HEK293T (cell line): ENCODE measurements at places on chromosomes 16 and 17.

DNA sequence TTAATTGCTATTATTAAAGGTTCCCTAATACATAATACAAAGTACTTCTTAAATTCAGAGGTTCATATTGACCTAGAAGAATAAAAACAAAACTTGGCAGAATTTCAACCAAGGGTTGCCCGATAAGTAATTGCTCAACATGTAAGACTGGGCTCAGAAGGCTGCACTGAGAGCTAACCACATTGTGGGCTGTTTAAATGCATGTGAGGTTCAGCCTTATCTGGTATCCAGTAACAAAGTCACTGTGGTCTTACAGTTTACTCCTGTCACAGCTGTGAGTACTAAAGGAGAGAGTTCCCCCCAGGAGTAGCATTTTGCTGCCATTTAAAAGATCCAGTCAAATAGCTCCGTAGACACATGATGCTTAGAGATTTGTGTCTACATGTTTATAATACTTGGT is 1.6 kb upstream of the DHRS11 start:
- DNase-seq: no peak

DNA sequence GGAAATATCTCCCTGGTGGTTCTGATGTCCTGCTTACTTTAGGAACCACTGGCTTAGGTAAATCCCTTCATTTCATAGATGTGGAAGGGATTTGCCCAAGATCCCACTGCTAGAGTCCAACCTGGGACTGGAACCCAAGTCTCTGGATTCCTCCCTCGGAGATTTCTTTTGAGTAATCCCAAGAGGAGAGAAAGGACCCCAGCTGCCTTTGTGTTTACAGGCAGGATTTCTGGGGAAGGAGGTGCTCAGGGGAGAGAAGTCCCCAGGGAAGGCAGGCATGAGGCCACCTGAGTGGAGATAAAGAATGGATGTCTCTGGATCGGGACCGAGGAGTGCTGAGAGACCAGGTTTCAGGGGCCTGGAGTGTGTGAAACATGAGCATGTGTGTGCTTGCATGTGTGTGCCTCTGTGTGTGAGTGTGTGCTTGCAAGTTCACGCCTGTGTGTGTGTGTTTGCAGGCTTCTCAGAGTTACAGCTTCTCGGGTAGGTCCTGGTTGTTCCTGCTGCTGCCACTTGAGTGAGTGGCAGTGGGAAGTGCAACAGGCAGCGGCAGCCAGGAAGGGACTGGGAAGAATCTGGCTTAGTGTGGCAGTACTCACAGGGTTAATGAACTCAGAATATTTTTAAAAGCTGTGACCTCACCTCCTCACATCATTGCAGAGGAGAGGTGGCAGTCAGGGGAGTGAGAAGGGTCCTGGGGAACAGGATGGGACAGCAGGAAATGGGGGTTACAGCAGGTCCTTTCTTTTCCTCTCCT is 2.2 kb downstream of the KCNH6 start:
- DNase-seq: no peak

- DNase-seq: no peak
Observed at GRCh38 chr16:84839054-84839453, 19.3 kb downstream of the CRISPLD2 start.

- DNase-seq: no peak
Observed at GRCh38 chr17:30375661-30376060, 3.1 kb upstream of the CPD start.

DNA sequence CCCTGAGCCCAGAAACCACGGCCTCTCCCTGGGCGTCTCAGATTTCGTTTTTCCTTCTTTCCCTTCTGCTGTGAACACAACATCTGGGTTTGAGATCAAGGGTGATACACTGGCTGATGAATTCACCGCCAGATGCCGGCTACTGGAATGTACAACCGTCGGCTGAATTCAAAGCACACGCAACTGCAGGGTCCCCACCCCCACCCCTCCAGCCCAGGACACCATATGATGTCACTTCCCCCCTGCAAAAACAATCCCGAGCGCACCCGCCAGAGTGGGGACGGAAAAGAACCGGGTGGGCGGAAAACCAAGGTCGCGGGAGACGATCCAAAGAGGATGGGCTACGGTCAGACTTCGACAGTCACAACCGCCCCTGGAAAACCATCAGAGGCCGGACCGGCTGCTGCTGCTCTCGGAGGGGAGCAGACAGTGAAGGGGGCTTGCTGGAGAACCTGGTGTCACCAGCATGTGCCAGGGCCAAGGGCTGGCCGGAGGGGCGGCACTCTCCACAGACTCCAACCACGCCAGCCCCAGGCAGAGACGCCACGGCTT is 23.3 kb downstream of the CEP295NL start:
- no peak for DNase-seq

- peak; percentile 34 for DNase-seq
Observed at GRCh38 chr16:75590920-75591843, 25.0 kb downstream of the GABARAPL2 start.

DNA sequence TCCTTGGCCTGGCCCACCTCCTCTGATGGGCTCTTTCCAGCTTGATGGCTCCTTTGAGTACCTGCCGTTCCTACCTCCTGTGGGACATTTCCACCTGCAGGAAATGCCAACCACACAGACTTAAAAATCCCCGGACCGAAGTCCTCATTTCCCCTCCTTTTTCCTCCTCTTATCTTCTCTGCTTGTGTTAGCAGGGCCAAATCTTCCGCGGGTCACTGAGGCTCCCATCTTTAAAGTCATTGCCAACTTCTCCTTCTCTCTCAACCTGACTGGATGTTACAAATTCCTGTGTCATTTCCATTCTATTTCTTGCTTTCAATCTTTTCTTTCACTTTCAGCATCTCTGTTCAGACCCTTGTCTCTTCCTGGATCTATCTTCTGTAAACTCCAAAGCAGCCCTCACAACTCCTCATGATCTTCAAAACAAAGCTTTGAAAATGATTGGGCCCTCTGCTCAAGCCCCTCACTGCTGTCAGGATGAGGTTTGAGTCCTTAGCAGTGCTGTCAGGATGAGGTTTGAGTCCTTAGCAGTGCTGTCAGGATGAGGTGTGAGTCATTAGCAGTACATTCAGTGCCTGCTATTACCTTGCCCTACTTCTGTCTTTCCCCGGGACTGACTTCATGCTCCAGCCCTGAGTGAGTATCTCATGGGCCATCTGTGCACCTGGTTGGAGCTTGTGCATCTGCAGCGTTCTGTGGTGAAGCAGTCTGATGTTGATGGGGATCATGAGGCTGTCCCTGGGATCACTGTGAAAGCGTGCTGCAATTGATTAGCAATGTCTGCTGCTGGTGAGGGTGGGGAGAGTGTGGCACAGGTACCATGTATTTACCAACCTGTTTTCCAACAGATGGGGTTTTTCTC is 100.1 kb downstream of the IRF8 start:
- no peak for DNase-seq

DNA sequence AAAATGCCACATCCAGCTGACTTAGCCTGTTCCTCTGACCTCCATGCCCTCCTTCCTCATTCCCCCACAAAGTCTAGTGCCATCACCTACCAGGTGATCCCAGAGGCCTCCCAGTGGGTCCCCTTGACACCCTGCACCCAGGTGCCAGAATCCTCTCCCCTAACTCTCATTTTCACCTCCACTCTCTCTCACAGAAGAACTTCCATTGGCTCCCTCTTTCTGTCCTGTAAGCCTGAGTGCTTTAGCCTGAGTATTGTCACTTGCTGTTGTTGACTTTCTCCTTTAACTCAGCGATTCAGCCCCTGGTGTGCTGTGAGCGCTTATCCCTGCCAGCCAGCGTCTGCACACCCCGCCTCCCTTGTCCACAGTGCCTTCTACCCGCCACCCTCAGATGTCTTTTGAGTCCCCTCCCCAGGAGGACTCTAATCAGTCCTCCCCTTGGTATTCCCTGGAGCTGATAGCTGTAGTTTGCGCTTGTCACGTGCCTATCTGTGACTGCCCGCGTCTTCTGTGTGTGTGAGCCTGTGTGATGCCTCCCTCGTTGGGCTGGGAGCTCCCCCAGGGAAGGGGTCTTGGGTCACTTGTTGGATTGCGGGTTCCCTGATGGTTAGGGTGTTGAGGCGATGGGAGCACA is 31.9 kb downstream of the ARHGAP23 start:
- no peak for DNase-seq

- DNase-seq: no peak
Observed at GRCh38 chr17:63246344-63246743, 199.8 kb downstream of the CYB561 start.

DNA sequence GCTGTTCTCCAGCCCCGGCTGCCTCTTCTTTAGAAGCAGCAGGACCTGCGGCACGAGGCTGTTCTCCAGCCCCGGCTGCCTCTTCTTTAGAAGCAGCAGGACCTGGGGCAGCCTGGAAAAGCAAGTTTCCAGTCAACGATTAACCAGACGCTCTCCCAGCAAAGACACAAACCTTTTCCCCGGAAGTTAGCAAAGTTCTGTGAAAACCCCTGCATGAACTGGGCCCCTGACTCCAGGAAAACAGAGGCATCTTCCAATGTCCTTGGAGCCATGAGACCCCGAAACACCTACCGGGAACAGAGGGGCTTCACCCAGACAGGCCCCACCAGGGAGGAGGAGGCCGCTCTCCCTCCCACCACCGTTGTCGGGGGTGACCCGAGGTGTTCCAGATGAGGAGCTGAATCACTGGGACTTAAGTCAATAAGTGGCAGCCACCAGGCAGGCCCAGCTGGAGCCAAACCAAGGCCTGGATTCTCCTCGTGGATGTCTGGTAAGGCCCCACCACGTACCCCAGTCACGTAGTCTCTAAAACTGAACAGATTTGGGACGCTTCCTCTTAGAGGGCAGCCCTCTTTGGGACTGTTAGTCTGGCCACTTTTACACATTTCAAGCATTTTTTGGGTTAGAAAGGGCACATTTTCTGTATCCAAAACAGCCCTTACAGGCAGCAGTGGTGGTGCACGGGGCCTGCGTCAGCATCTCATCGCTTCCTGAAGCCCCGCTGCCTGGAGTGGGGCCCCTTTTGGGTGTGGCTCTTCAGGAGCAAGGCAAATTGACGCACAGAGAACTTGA is at the start of gene RPH3AL:
RPH3AL (minus strand) TSS at position 387 of the 792 bp plus-strand sequence. CDS start 25,264 bp downstream, outside the sequence.
- DNase-seq: no peak

GRCh38 chr16:30084816-30085159 is 6.9 kb downstream of the TBX6 start:
- DNase-seq: no peak

DNA sequence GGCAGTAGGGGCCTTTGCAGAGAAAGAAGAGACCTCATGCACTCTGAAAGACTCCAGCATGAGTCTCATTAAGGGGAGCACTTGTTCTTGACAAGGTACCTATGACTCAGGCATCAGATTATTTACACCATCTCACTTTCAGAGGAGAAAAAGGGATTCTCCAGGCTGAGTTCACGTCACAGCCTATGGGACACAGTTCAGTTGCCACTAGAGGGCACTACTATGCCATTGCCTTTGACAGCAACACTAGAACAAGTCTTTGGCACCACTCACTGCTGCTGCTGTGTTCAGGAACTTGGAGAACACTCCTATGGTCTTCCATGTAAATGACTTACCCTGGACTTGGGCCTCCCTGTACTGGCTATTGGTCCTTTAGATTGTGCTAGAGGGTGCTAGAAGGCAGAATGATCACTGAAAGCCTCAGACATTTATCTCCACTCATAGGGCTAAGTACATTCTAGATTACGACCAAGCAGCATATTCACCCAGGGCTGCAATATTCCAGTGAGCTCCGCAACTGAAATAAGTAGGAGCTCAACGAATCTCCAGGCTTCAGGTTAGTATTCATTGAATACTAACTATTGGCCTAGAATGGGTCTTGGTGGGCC is 225.1 kb upstream of the CA10 start:
- DNase-seq: peak; percentile 45

DNA sequence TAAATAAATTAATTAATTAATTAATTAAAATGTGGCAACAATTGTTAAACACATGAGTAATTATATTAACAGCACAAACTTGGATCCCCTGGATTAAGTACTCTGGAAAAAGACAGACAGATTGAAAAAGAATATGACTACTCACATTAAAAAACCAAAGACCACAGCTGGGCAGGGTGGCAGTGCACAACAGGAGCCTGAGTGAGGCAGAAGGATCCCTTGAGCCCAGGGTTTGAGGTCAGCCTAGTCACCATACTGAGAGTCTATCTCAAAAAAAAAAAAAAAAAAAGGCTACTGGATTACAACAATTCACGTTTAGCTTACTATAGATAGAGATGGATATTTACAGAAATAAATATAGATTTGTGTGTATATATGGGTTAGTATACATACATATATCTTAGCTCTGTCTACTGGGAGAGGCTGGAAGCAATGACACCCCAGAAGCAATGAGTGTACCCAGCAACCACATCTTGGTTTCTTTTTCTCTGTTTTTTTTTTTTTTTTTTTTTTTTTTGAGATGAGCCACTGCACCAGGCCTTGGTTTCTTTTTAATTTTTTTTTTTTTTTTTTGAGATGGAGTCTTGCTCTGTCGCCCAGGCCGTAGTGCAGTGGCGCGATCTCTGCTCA is 10.6 kb upstream of the SUZ12 start:
- DNase-seq: no peak

DNA sequence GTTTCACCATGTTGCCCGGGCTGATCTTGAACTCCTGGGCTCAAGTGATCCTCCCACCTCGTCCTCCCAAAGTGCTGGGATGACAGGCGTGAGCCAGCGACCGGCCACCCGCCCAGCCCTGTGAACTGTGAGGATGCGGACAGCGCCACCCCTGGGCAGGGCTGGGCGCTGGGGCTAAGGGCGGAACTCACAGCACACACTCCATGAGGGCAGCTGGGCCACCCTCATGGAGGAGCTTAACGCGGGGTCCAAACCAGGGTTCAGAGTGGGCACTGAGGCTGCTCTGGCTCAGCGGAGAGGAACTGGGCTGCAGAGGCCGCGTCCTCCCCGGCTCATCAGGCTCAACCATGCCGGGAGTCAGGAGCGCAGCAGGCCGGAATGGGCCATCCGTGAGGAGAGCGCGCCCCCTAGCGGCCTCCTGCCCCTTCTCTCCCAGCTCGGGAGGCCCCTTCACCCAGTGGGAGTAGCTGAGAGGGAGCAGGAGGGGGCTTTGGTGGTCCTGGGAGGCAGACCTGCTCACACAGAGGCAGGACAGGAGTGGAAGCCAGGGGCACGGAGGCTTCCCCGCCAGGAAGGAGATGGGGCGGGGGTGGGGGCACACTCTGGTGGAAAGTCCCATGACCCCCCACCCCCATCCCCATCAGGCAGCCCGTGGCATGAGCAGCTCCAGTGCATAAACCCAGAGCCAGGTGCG is 13.8 kb downstream of the CORO7 start:
- DNase-seq: peak; percentile 90

- no peak for DNase-seq
Observed at GRCh38 chr17:52674686-52675085, 516.2 kb upstream of the CA10 start.

DNA sequence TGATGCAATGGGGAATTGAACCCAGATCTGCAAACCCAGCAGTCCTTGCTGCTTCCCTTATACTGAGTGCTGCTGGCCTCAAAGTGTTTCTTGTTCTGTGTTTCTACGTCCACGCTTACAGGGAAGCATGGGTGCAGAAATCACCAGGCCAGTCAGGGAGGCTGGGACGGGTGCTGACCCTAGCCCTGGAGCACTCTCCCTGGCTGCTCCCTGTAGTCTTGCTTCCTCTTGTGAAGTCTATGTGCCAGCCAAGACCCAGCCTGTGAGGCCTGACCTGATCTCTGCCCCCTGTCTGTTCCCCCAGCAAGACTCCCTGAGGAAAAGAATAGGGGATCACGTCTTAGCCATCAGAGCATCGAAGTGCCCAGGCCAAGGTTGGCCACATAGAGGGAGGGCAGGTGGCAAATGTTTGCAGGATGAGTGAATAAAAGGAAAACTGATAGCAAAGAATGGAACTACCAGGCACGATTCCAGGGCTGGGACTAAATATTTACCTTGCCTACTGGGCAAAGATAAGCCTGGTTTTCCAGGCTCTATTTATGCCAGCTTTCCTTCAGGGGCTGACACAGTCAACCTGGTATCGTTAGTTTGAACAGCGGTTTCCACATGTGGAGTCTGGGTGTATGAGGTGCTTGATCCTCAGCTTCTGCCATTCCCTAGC is 41.2 kb upstream of the RHOT1 start:
- DNase-seq: no peak

- DNase-seq: no peak
Observed at GRCh38 chr17:53462393-53462811, 360.3 kb upstream of the KIF2B start.
